ENCODE measurements at places on chromosomes 1 and 21.

DNA sequence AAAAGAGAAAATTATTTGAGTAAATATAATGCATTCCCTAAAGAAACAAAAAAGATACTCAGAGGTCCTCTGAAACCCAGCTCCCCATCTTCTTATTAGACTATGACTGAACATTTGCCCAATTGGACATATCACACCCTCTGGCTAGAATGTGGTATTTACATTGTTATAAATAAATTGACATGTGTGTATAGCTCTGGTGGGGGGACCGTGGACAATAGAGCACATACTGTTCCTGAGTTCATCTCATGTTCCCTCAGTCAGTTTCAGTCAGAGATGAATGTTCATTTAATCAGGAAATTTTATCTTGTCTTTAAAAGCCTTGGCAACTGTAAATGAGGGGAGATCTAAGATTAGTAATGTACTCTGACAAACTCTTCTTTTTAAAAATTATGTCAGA lies 459.3 kb upstream of the ADAMTS5 start:
- no peak for DNase-seq

GRCh38 chr1:106876384-106876783 lies 180.1 kb upstream of the PRMT6 start:
- no peak for DNase-seq

DNA sequence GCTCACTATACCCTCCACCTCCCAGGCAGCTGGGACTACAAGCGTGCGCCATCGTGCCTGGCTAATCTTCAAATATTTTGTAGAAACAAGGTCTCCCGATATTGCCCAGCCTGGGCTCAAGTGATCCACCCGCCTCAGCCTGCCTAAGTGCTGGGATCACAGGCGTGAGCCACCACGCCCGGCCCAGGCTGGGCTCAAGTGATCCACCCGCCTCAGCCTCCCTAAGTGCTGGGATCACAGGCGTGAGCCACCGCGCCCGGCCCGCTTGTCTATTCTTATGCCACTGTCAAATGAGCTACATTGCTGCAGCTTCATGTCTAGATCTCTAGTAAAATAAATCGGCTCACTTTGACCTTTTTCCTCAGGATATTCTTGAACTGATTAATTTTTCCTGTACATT lies 107.7 kb upstream of the COL6A1 start:
- DNase-seq = no peak

GRCh38 chr1:66617362-66618184 lies 83.6 kb downstream of the SGIP1 start:
- DNase-seq = no peak

GRCh38 chr1:26889551-26890466 lies at the start of gene GPN2:
TSS of gene GPN2 (minus strand) at chr1:26890283. CDS start at chr1:26890096, 187 bp downstream.
- DNase-seq = peak; percentile 85

DNA sequence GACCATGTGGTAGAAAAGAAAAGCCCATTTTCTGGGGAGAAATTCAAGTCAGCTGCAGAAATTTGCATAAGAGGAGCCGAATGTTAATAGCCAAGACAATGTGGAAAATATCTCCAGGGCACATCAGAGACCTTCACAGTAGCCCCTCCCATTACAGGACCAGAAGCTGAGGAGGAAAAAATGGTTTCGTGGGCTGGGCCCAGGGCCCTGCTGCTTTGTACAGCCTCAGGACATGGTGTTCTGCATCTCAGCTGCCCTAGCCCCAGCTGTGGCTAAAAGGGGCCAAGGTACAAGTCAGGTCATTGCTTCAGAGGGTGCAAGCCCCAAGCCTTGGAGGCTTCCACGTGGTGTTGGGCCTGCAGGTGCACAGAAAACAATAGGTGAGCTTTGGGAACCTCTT lies 108.3 kb downstream of the DMRTB1 start:
- no peak for DNase-seq

DNA sequence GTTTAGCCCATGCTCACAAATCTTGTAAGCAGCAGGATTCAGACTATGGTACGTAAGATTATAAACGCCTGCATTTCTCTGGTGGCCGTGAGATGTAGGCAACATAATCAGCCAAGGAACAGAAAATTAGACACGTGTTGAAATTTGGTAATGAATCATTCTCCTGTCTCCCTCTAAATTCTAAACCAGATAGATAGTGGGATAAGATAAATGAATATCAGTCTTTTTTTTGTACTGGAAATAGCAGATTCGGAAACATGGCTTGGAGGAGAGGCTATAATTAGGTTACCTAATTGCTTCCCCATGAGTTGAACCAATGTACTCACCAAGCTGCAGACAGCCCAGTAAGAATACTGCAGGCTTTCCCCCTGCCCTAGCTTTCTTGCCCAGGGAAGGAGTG lies 172.3 kb downstream of the TGFB2 start:
- DNase-seq = no peak

- no peak for DNase-seq
Observed at GRCh38 chr1:203402152-203402551, 51.2 kb upstream of the FMOD start.

GRCh38 chr1:215584389-215584788 lies 17.3 kb downstream of the KCTD3 start:
- no peak for DNase-seq

- DNase-seq = no peak
Observed at GRCh38 chr1:32702599-32703478, at the start of gene SYNC. TSS of gene SYNC (minus strand) at chr1:32702770. CDS start at chr1:32702660, 110 bp downstream.

- no peak for DNase-seq
Observed at GRCh38 chr21:45374826-45375455, 30.0 kb upstream of the COL18A1 start.

DNA sequence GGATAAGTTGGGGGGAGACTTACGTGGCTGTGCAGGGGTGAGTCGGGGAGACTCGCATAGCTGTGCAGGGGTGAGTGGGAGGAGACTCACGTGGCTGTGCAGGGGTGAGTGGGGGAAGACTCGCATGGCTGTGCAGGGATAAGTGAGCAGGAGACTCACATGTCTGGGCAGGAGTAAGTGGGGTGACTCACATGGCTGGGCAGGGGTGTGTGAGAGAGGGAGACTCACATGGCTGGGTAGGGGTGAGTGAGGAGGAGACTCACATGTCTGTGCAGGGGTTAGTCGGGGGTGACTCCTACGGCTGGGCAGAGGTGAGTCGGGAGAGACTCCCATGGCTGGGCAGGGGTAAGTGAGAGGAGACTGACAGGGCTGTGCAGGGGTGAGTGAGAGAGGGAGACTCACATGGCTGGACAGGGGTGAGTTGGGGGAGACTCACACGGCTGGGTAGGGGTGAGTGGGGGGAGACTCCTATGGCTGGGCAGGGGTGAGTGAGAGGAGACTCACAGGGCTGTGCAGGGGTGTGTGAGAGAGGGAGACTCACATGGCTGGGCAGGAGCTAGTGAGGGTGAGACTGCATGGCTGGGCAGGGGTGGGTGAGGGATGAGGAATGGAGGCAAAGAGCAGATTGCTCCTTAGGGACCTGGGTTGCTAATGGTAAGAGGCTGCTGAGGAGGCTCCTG lies 56.0 kb upstream of the ABCG1 start:
- DNase-seq = peak; percentile 31

DNA sequence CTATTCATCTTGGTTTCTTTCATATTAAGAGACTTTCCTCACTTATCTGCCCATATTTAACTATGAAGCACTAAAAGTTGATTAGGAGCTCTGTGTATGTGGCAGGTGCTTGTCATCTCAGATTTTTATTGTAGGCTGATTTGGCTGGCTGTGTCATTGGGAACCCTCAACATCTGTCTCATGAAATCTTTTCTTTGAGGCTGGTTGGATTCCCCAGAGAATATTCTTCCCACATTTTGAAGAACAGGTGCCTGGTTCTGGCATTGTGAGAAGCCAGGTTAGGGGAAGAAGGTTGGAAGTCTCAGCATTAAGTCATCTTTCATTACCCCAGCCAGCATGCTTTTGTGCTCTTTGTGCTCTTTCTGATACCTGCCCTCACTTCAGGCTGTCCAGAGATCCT lies 37.1 kb downstream of the EEIG2 start:
- no peak for DNase-seq

- no peak for DNase-seq
Observed at GRCh38 chr1:183103577-183103976, 80.4 kb downstream of the LAMC1 start.

DNA sequence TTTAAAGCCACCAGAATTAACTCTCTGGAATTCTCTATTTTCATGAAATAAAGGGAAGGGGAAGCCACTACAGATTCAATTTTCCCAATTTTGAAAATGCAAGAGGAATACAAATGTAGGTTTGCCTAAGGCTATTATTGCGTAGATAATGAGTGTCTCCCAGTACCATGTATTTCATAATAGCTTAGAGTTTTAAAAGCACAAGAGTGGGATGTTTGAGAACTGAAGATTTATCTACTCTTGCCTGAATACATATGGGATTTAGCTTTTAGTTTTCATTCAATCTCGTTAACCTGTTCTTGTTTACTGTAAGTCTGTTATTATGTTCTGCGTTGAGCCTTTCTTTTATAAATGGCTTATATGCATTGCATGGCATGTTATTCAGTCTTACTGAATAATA lies 795.1 kb downstream of the BRINP3 start:
- DNase-seq = no peak

GRCh38 chr1:87851490-87851889 lies 522.8 kb downstream of the LMO4 start:
- no peak for DNase-seq

DNA sequence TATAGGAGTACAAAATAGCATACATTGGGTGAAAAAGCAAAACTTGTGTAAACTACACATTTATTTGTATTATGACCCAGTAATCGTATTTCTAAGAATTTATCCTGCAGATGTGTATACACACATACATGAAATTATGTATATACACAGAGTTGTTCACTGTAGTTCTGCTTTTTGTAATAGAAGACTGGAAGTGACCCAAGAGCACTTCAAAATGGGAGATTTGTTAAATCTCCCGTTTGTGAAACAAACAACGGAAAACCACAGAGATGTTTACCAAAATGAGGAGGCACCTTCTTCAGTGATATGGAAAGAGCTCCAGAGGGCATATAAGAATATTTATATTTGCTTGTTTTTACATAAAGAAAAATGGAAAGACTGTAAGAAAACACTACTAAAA lies 18.0 kb upstream of the MNDA start:
- DNase-seq = no peak

GRCh38 chr1:240474133-240474614 lies 137.8 kb downstream of the GREM2 start:
- no peak for DNase-seq

DNA sequence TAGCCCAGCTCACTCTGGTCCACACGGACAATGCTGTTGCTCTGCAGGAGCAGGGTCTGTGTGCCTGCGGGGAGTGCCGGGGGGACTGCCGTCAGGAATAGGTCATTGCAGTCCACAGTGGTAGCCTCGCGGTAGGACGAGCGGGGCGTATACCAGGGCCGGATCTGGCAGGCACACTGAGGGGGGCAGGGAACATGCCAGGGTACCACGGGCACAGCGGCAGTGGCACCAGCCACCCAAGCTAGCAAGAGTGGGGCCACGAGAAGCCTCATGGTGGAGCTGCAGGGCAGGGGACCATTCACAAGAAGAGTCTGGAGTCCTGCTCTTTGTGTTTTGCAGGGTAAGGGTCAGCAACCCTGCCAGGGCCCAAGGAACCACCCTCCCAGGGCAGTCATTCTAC lies 65.8 kb downstream of the LRRN2 start:
- DNase-seq = no peak

GRCh38 chr1:45753248-45754037 lies 3.0 kb upstream of the IPP start:
- no peak for DNase-seq

GRCh38 chr1:55955016-55955621 lies 624.2 kb downstream of the PLPP3 start:
- DNase-seq = no peak

GRCh38 chr1:60825593-60825992 lies 256.8 kb upstream of the NFIA start:
- no peak for DNase-seq

DNA sequence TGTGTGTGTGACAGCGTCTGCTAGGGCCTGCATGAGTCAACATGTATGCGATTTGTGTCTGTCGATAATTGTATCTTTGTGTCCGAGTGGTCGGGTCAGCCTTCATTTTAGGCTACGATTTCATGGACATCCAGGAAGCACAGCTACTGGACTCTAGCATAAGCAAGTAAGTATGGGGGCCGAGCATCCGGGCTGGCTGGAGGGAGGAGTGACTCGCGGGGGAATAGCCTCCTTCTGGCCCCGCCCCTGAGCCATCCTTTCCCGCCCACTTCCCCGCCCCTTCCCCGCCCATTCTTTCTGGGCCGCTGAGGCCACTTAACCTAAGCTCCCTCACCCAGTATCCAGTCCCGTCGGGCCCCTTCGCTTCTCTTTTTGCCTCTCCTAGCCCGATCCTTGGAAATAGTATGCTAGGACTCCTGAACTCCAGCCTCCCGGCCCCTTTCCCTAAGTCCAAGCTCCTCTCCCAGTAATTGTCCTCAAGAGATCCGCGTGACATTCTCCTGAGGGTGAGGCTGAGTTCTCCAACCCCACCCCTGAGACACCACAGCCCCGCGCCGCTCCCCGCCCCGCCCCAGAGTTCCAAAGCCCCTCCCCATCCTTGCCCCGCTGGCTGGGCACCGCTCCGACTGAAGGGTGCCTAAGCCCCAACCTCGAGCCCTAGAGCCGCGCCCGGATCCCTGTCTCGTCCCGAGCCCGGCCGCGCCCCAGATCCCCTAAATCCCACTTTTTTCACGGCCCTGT lies 1.2 kb downstream of the MAP3K6 start:
- peak; percentile 89 for DNase-seq

DNA sequence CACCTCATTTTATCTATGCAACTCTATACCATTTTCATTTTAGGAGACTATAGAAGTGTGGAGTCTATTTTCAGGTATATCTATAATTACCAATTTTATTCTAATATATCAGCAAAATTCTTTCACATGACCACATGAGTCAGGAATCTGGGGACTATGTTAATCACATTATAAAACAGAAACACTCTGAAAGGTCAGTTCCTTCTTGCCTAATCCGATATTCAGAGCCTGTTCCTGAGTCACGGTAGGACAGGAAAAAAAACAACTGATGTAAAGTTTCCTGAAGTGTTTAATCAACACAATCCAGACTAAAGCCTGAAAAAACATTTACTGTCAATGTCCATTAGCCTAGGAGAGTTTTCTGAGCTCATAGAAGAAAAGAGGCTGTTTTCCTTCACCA lies 1902.3 kb downstream of the NCAM2 start:
- no peak for DNase-seq

DNA sequence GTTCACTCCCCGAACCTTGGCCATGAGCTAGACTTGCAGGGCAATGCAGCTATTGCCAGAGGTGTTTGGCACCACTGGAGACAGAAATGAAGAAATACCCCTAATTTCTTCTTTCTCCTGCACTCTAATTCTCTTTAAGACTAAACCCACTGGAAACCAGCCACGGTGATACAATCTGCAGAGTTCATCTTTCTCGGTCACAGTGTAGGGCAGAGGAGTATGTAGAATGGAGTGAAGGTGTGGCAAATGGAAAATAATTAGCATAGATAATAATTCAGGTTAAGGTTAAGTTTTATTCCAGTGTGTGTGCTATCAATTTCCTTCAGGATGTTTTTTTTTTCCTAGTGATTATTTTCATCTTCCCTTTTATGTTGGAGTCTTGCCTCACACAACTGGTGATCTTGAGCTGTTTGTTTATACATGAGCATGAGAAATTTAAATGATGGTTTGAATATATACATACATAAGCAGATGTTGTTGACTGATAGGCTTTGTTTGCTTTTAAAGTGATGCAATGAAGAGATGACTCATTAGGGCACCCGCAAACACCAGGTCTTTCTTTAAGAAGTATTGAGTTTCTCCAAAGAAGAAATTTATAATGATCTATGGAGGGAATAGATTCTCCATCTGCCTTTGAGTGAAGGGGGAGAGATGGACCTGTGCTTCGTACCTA lies 81.9 kb downstream of the SPATA17 start:
- DNase-seq = no peak

Measured in stimulated activated CD8-positive, alpha-beta memory T cell treated with anti-CD3 and anti-CD28 coated beads, Interleukin-4, amount 100 ng/mL, for 48 hours (primary cell).